CD4-positive, alpha-beta T cell treated with Interleukin-17A for 1 hour (primary cell): ENCODE measurements at places on chromosomes 3 and 15.

GRCh38 chr15:63292241-63292640, 14.8 kb downstream of the APH1B start:
- no peak for DNase-seq

GRCh38 chr3:156598413-156598812, 43.5 kb upstream of the SSR3 start:
- no peak for DNase-seq

DNA sequence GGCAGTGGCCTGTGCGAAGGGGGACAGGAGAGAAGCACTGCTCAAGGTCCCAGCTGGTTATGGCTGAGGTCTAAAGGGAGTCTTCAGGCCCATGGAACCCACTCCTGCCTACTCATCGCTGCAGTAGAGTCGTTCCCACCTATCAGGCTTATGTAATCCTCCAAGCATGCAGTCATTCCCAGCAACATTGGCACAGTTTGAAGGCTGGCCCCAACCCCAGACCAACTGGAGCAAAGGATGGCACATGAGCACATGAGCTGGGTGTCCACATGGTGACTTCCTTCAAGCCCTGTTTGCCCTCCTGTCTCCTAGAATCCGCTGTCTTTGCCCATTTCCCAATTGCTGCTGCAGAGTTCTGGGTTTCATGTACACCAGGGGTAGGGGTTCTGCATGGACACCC, 60.5 kb upstream of the FGD5 start:
- DNase-seq, result no peak

- DNase-seq, result no peak
Observed at GRCh38 chr3:58387650-58388546, 45.7 kb downstream of the PDHB start.

- DNase-seq, result no peak
Observed at GRCh38 chr3:23071296-23071695, 131.8 kb upstream of the UBE2E2 start.

DNA sequence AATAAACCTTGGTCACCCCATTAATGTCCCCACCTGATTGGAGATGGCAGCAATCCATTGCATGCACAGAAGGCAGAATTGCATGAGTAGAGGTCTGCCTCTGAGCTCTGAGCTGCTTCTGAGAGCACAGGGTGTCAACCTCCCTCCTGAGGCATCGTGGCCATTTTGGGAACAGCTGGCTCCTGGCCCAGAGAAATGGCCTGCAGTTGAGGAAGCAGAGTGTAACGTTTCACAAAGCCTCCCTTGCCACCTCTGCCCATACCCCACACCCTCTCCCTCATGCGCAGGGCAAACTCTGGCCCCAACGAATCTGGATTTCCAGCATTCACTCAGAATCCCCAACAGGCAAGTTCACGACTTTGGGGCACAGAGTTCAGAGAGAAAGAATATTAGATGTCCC, 198.9 kb downstream of the ADAMTS9 start:
- DNase-seq, result no peak

GRCh38 chr15:49083401-49084284, 37.4 kb upstream of the SECISBP2L start:
- no peak for DNase-seq

- no peak for DNase-seq
Observed at GRCh38 chr3:193974191-193974652, 161.7 kb upstream of the HES1 start.

- no peak for DNase-seq
Observed at GRCh38 chr3:138472141-138472825, 37.9 kb downstream of the ESYT3 start.

DNA sequence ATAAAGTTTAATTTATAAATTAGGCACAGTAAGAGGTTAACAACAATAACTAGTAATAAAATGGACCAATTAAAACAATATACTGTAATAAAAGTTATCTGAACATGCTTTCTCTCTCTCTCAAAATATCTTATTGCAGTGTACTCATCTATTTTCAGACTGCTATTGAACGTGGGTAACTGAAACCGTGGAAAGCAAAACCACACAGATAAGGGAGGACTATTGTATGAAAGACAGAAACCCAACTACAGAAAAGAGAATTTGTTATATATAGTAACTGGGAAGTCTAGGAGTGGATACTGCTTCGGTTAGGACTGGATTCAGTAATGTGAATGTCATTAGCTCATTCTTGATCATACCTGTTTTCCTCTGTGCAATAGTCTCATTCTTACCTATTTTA, 119.3 kb upstream of the DAZL start:
- DNase-seq, result no peak

DNA sequence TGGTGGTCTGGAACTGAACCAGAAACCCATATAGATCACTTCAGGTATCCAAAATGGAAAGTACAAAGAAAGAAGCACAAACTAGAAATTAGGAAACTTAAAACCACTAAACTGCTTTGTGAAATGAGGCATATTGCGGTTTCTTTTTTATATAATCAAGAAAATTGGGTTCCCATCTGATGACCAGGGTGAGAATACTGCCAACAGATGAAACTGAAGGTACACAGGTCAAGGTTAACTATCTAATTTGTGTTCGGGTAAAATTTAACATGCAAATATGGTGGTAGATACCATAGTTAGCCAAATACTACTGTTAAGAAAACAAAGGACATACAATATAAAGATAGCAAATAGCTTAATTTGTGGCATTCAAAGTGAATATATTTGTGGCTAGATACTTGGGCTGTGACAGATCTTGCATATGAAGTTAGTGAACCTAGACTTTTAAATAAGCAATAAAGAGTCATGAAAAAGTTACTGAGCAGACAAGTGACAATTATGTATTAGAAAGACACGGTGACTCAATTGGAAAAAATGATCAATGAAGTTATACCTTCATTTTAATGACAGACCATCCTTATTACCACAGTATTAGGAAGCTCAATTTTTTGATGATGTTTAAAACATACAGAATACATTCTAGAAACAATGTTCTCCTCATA, 127.4 kb downstream of the NR2E3 start:
- no peak for DNase-seq

GRCh38 chr15:46365572-46365971, 730.7 kb downstream of the SQOR start:
- DNase-seq, result no peak

DNA sequence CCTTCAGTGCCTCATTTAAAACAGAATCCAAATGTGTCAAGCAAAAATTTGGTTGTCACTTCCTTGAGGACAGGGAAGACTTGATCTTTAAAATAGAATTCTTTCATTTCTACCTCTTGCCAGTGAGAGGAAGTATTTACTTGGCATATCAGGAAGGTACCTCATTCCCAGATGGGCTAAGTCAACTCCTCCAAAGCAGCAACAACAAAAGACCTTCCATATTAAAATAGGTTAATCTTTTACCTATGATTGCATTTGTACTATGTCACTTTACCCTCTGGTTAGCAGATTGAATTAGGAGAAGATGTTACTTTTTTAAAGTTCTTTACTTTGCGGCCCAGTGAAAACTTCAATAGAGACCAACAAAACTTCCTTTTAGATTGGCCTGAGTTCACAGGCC, 462.1 kb upstream of the ADAMTS9 start:
- no peak for DNase-seq

GRCh38 chr3:106033654-106034053, 164.8 kb upstream of the CBLB start:
- peak; percentile 26 for DNase-seq

GRCh38 chr3:170321321-170322034, 36.0 kb upstream of the SKIL start:
- no peak for DNase-seq
